Glutamatergic neuron (in vitro differentiated cells): ENCODE measurements at places on chromosomes 16 and 17. TPM values are rescaled to one million over a fixed set of nuclear protein-coding genes. Genes with fewer than 3 reads are reported as not detected.

- H3K27me3 ChIP-seq, result peaks cover 2% of the 10 kb centered on the region
- H3K4me3 ChIP-seq, result no peak overlapping the region
- peaks cover 10% of the 10 kb centered on the region for H3K4me1 ChIP-seq
- no peak overlapping the region for H3K27ac ChIP-seq
- no peak for DNase-seq
Observed at GRCh38 chr16:69724414-69724873, 1.9 kb downstream of the NQO1 start.

DNA sequence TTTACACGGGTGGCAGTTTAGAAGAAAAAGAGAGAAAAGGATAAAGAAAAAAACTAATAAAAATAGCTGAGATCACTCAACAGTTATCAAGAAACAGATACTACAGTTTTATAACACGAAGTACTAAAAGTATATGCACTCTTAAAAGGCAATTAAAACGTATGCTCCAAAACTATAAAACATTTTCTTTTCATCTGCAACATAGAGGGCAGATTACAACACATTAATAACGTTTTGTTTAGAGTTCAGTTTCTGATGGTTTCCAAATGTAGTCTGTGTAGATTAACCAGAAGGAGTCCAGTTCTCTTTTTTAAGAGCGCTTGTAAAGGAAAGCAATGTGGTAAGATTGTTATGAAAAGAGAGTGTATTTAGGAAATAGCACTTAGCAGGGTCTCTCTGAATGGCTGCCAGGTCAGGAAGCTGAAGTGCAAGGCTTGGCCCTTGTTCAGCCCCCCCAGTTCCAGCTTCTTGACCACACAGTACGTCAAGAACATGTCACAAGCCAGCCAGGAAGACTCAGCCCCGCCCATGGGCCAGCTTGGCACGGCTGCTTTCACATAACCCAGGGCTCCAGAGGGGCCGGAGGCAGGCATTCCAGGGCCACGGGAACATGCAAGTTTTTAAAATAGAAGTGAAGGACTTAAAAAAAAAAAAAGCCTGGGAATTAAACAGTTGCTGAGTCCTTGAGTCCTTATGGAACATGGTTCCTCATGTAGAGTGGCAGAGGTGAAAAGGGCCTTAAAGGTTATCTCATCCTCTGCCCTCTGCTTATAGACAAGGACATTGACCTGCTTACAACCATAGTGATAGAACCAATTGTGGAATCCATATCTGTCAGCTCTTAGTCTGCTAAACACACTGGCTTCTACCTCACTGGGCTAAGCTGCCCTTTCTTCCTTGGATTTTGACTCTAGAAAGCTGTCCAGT lies 147.4 kb upstream of the TBX2 start:
- peaks cover 13% of the 10 kb centered on the region for H3K4me1 ChIP-seq
- no peak for DNase-seq
- peaks cover 2% of the 10 kb centered on the region for H3K27me3 ChIP-seq
- H3K4me3 ChIP-seq, result no peak overlapping the region

GRCh38 chr17:68588362-68588761 lies 12.8 kb downstream of the FAM20A start:
- peaks cover 5% of the 10 kb centered on the region for H3K27me3 ChIP-seq
- no peak for DNase-seq
- H3K27ac ChIP-seq, result no peak overlapping the region
- H3K4me1 ChIP-seq, result no peaks in the 10 kb centered on the region
- H3K36me3 ChIP-seq, result peaks cover 10% of the 10 kb centered on the region
- H3K4me3 ChIP-seq, result no peak overlapping the region

- H3K36me3 ChIP-seq, result no peaks in the 10 kb centered on the region
- peaks cover 12% of the 10 kb centered on the region for H3K4me1 ChIP-seq
- DNase-seq, result no peak
- H3K27me3 ChIP-seq, result no peaks in the 10 kb centered on the region
- H3K27ac ChIP-seq, result no peak overlapping the region
Observed at GRCh38 chr16:69804297-69804696, 42.2 kb downstream of the WWP2 start.

GRCh38 chr16:48284772-48285409 lies 37.6 kb upstream of the ABCC11 start:
- H3K4me1 ChIP-seq, result peaks cover 2% of the 10 kb centered on the region
- DNase-seq, result no peak
- no peak overlapping the region for H3K27ac ChIP-seq
- H3K36me3 ChIP-seq, result peaks cover 18% of the 10 kb centered on the region
- H3K27me3 ChIP-seq, result no peaks in the 10 kb centered on the region

GRCh38 chr16:7137560-7138330 lies 194.9 kb upstream of the RBFOX1 start:
- H3K4me1 ChIP-seq, result no peaks in the 10 kb centered on the region
- no peak overlapping the region for H3K4me3 ChIP-seq
- no peak overlapping the region for H3K27ac ChIP-seq
- H3K27me3 ChIP-seq, result peaks cover 1% of the 10 kb centered on the region
- DNase-seq, result no peak

DNA sequence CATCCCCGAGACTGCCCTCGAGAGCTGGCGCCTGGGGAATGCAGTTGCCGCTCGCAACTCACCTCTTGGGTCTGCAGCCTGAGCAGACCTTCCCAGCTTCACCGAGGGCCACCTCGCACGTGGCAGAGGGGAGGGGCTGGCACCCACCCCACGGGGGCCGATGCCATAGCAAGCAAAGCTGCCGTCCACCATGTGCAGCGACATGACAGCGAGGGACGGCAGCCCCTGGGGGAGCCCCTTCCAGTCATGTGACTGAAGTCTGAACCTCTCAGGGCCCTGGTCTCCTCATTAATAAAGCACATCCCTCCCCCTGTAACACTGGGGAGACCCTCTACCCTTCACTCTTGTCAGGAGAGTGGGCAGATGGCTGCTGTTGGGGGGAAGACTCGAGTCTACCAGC lies 30.5 kb downstream of the CIBAR2 start:
- H3K27me3 ChIP-seq, result peaks cover 12% of the 10 kb centered on the region
- H3K27ac ChIP-seq, result peak overlapping the region; percentile 54
- DNase-seq, result no peak
- H3K4me1 ChIP-seq, result peaks cover 30% of the 10 kb centered on the region

The ACSM2A gene
- not detected for total RNA-seq
